Left kidney (tissue), 8 donors: ENCODE measurements at places on chromosomes 6 and 20. TPM values are rescaled to one million over a fixed set of nuclear protein-coding genes. Genes with fewer than 3 reads are reported as not detected.

DNA sequence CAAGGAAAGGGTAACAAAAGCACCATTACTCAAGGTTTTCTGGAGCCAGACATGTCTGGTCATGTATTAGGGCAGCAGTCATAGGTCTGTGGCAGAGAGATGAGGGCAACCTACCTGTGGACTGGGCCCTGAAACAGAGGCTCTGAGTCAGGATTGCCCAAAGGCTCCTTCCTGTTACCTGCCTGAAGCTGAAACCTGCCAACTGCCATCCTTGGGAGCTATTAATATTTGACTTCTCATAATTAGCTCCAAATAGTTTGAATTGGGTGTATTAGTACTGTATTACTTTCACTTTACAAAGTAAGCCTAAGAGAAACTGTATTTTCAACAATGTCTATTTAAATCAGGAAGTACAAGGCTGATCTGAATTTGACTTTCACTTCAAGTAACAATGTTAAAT lies 72.0 kb upstream of the TBX18 start:
- no peak for DNase-seq

DNA sequence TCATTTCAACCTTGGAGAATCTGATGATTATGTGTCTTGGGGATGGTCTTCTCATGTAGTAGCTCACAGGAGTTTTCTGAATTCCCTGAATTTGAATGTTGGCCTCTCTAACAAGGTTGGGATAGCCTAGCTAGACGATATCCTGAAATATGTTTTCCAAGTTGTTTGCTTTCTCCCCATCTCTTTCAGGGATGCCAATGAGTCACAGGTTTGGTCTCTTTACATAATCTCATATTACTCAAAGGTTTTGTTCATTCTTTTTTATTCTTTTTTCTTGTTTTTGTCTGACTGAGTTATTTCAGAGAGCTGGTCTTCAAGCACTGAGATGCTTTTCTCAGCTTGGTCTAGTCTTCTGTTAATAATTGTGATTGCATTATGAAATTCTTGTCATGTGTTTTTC lies 42.7 kb upstream of the COL9A1 start:
- no peak for DNase-seq

GRCh38 chr6:130296854-130297253 lies 69.0 kb upstream of the TMEM200A start:
- no peak for DNase-seq

The ECHDC1 gene
- 102 TPM for polyA plus RNA-seq

The LGSN gene
- polyA plus RNA-seq = 1.4 TPM

The RAB23 gene
- 42.0 TPM for polyA plus RNA-seq
